ENCODE measurements at places on chromosomes 13 and 19.

- no peak for DNase-seq
These were observed 185.8 kb downstream of the B3GLCT start for GRCh38 chr13:31385540-31385939.

DNA sequence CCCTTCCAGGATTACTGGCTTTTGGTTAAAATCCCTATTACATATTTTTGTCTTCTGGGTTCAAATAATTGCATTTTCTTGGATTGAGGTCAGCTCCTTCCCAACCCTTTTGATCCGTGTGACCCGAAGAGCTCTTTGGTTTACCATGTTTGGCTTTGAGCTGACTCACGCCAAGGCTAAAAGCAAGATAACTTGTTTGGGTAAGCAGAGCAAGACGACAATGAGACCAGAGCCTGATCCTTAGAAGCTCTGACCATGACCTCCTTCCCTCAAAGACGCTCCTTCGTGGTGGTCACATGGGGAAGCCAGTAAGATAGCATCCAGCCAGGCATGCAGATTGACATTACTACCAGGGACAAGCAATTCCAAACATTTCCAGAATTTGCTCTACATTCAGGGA lies 153.8 kb downstream of the DCT start:
- no peak for DNase-seq

DNA sequence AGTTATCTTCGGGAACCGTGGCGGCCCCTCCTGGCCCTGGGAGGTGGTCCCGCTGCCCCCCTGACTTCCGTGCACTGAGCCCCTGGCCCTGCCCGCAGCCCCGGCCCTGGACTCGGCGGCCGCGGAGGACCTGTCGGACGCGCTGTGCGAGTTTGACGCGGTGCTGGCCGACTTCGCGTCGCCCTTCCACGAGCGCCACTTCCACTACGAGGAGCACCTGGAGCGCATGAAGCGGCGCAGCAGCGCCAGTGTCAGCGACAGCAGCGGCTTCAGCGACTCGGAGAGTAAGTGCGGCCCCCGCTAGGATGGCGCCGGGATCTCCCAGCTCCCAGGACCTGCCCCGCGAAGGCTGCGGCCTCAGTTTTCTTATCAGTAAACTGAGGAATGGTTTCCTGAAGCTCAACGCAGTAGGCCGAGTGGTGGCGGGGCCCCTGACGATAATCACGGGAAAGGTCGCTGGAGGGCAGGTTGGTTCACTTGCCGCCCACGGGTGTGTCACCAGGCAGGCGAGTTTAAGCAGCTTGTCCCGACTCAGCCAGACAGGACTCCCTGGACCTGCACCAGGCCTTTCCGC lies 924 bp downstream of the RGCC start:
- peak; percentile 49 for DNase-seq

DNA sequence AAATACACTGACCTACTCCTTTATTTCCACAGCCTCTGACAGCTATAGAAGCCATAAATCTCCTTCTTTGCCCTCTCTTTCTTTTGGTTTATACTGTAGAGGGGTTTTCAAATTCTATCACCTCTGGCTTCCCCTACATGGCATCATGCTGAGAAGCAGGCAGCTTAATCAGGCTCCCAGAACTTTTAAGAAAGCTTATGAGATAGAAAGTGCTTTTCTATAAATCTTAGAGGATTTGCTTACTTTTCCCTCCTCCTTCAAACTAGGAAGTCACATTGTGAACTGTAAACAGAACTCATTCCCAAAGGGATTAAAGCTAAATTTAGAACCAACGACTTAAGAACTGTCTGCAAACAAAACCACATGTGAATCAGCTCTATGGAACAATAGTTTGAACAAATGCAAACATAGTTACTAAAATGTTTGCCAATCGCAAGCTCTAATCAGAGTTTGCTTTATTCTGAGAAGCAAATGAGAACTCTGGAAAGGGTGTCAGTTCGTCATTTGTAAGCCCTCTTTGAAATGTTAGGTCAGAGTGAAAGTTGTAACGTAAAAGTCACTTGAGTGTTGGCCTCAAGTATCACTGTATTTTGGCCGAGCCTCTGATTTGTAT lies 344.1 kb downstream of the RFC3 start:
- peak; percentile 54 for DNase-seq

- DNase-seq, result peak; percentile 96
These were observed at the start of gene RPL28 for GRCh38 chr19:55385724-55386492. Gene RPL28 (plus strand): TSS chr19:55385932. CDS start chr19:55386358, 426 bp downstream.

- DNase-seq, result no peak
These were observed 213.5 kb downstream of the DLEU7 start for GRCh38 chr13:50629966-50630365.

DNA sequence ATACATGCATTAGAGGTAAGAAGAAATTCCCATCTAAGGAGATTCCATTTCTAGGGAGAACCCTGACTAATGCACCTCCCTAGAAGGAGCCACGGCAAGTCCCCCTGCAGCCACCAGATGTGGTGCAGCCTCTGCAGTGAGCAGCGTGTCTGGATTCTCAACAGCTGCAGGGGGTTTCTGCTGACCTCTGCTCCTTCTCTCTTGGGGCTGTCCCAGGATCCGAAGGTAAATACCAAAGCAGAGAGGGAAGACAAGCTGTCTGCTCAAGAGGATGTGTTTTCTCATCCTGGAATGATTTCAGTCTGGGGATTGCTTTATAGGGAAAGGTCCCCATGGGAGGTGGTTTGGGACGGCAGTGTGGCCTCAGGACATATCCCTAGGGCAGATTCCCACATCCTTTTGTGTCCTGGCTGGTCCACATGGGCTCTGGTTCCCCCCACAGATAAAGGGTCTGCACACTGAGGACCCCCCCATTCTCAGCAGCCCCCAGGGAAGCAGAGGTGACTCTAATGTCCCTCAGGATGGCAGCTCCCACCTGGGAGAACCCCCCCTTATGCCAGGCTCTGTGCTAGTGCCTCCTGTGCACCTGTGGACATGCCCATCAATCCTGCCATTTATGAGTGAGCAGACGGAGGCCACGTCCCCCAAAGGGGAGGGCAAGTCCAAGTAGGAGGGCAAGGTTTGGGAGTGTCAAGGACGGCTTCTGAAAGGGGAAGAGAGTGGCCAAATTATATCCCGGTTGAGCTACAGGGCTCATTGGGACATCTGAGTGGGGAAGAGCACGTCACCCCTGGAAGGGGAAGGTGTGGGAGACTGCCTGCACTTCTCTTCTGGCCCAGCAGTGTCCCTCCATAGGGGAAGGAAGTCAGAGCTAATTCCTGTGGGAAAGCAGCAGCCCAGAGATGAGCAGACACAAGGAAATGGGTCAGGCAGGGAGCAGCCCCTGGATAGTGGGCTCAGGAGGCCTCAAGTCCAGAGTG lies 10.2 kb upstream of the OR10H5 start:
- no peak for DNase-seq

DNA sequence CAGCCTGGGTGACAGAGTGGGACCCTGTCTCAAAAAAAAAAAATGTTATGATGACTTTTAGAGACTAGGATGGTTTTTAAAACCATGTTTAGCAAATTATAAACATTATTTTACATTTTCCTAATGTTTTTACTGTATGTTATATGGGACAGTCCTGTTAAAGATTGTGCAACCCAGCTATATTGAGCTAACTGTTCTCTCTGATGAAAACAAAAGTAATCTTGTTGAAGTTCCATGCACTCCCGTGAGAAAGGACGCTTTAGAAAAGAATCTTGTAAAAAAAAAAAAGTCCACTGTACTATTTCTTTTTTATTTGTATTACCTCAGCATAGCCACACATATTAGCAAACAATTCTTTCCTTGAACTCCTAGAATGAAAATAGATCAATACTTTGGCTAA lies 451.2 kb downstream of the DCT start:
- no peak for DNase-seq

DNA sequence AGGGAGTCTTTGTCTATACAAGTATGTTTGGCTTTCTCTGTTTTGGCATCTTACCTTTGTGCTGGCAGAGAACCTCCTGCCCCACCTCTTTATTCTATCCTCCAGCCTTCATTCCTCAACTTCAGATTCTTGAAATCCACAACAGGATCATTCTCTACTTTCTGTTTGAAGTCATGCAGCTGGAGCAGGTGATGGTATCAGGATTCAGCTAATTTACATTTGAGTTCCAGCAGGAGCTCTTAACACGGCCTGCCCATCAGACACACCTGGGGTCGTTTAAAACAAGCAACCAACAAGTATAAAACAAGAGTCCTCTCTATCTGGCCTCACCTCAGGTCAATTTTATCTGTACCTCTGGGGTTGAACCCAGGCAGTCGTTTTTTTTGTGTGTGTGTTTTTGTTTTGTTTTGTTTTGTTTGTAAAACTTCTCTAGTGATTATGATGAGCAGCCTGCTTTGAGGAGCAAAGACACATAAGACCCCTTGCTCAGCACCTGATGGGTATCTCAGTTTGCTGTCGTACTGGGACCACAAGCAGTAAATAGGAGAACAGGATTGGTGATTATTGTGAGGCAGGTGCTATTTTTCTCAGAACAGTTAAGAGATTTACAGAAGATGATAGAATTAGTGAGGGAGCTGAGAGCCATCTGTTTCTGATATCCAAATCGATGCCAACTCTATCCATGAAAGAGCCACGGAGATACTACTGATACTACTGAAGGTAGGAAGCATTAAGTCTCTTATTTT lies 78.4 kb downstream of the GPC6 start:
- DNase-seq, result no peak

GRCh38 chr19:38709671-38710415 lies 34.4 kb downstream of the CAPN12 start:
- no peak for DNase-seq

DNA sequence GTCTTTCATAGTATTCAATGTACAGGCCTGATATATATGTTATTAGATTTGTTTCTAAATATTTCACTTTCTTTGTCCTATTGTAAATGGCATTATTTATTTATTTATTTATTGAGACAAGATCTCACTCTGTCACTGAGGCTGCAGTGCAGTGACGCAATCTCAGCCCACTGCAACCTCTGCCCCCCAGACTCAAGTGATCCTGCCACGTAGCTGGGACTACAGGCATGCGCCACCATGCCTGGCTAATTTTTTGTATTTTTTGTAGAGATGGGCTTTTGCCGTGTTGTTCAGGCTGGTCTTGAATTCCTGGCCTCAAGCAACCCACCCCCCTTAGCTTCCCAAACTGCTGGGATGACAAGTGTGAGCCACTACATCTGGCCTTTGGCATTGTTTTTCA lies 5.4 kb upstream of the GAS6 start:
- DNase-seq, result no peak

DNA sequence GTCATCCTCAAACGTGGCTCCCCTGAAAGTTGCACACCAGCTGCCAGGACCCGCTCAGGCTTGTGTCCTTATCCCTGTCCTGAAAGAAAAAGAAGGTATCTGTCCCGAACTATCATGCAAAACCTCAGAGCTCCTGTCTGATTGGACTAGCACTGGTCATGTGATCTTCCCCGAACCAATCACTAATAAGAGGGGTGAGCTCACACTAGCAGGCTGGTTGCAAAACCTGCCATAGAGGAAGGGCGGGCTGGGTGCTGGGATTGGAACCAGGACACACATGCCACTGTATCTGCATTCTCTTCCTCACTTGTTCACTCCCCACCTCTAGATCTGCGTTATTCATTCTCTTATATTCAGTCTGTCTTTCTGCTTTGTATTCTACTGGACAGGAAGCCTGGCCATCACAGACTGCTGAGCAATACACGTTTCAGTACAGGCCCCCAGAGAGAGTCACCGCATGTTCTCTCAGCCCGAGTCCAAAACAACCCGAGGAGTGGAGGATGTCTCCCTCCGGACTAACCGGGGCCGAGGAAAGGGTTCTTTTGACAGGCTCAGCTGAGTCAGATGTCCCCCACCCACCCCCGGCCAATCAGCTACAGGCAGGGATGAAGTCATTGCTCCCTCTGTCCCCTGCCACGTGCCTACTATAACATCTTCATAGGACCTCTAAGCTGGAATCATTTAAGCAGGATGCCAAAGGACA lies 97.7 kb downstream of the SIPA1L3 start:
- DNase-seq, result peak; percentile 92

GRCh38 chr19:34475026-34475974 lies 6.3 kb upstream of the WTIP start:
- DNase-seq, result peak; percentile 79

DNA sequence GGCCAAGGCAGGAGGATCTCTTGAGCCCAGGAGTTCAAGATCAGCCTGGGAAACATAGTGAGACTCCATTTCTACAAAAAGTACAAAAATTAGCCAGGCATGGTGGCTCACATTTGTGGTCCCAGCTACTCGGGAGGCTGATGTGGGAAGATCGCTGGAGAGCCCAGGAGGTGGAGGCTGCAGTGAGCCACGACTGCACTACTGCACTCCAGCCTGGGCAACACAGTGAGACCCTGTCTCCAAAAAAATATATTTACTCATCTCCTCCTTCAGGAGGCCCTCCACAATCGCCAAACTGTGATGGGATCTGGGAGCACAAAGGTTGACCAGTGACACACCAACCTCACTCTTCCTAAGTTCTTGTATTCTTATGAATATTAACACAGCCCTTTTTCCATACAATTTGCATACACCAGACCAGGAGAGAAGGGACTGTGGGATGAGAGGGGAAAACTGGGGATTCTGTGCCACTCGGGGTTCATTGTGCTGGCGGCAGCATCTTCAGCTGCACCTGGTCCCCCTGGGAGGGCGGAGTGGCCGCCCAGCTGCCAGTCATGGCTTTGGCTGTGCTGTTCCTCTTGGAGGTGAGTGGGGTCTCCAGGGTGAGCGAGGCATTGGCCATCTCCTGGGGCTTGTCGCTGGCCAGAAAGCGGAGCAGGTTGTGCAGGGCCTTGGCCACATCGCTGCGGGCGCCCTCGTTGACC lies 5.8 kb upstream of the OPA3 start:
- DNase-seq, result no peak

- peak; percentile 10 for DNase-seq
These were observed 247.3 kb downstream of the KCTD12 start for GRCh38 chr13:76638882-76639281.

DNA sequence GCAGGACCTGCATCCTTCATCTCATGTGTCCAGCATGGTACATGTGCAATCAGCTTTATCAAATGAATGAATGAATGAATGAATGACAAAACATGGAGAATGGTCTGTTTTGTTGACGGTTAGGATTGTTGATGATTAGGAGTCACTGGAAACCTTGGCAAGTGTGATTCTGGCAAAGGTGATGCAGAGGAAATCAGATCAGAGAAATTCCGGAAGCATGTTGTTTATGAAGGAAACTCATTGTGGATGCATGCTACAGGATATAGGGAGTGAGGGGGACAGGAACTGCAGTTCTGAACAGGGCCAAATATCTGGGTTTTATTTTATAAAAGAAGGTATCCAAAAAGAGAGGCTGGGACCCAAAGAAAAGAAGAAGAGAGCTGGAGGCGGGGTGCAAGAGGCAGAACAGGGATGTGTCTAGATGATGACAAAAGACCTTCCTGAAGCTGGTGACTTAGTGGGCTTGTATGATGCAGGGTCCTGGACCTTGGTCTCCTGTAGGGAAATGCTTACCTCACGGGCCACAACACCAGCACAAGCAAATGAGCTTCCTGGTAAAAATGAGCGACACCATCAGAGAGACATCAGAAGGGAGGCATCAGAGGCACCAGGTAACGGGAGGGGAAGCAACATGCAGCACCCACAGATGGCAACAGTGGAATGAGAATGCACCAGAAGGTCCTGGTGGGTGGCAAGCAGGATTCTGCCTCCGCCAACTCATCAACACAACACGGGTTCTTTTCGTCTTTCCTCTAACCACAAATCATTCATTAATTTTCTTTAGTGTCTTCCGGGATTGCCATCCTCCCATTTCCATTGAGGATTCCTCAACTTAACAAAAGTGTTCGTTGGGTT lies 159.6 kb downstream of the FOXO1 start:
- DNase-seq, result no peak

GRCh38 chr19:40410030-40410389 lies 3.2 kb downstream of the PRX start:
- DNase-seq, result no peak

- DNase-seq, result peak; percentile 48
These were observed 780 bp upstream of the GTF2F2 start for GRCh38 chr13:45119469-45119990.
